Activated CD4-positive, alpha-beta T cell treated with anti-CD3 and anti-CD28 coated beads for 48 hours (primary cell): ENCODE measurements at places on chromosomes 2 and 18.
A peak's percentile ranks its signal among the peaks of the same experiment; 100 is the strongest.

- no peak for DNase-seq
These were observed 32.7 kb upstream of the CYP26B1 start for GRCh38 chr2:72180351-72180750.

GRCh38 chr2:8496079-8496478 lies 185.8 kb upstream of the ID2 start:
- DNase-seq: no peak

DNA sequence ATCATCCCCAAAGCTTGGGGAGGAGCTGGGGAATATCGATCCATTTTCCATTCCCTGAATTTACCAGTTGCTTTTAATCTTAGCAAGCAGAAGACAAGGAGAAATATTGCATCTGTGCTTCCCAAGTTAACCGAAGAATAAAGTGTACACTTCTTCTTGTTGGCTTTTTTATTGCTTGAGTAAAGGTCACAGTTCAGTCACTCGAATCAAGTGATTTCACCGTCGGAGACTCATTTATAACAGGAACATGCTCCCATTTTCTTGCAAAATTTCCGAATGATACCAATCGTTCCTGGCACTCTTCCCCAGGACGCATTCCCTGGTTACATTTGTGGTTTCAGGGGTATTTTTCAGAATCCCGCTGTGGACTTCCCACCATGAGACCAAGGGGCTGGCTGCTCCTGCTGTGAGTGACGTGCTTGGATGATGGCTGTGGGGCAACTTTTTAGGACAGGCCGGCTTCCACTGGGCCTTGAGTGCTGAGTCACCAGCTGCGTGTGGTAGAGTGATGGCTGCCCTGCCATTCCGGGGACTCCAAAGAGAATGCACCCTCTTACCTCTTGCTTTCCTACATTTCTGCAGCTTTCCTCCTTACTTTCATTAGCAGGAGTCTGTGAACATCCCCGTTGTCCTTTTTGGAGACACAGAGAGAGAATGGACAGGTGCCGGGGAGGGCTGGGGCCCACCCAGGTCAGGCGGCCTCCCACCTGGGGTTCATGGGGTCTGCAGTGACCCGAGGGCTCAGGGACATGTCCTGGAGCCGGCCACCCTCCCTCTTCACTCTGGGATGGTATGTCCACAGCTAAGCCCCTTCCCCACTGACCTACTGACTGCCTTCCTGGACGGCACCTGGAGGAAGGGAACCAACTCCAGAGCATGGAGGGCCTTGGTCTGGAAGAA lies 60.7 kb upstream of the HDAC4 start:
- DNase-seq: no peak

- DNase-seq: no peak
These were observed 107.5 kb upstream of the SERPINE2 start for GRCh38 chr2:224146356-224147160.

DNA sequence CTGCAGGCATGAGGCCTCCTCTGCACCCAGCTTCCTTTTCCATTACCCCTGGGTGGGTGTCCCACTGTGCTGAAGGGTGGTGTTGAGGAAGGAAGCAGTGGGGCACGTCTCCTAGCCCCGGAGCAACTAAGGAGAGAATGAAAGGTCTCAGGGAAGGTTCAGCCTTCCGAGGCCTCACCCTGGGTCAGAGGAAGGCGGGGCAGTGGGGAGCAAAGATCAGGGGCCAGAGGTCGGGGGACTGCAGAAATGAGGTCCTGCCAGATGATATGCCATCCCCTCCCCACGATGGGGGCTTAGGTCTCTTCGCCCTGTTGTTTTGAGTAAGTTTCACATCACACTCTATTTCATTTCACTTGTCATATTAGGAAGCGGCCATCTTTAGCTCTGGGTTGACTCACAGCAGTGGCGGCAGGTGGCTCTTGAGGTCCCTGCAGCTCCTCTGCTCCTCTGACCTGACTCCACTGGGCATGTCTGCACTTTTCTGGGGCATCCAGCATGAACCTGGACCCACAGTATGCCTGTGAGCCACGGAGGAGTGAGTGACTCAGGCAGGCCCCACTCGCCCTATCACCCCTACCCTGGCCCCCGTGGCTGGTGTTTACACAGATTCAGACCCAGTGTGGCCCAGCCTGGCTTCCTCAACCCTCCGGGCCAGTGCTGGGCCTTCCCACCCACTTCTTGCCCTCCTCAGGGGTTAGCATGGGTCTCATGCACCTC lies 153.7 kb upstream of the SMAD2 start:
- no peak for DNase-seq

- DNase-seq: no peak
These were observed 74.5 kb downstream of the LRRFIP1 start for GRCh38 chr2:237701859-237702390.

DNA sequence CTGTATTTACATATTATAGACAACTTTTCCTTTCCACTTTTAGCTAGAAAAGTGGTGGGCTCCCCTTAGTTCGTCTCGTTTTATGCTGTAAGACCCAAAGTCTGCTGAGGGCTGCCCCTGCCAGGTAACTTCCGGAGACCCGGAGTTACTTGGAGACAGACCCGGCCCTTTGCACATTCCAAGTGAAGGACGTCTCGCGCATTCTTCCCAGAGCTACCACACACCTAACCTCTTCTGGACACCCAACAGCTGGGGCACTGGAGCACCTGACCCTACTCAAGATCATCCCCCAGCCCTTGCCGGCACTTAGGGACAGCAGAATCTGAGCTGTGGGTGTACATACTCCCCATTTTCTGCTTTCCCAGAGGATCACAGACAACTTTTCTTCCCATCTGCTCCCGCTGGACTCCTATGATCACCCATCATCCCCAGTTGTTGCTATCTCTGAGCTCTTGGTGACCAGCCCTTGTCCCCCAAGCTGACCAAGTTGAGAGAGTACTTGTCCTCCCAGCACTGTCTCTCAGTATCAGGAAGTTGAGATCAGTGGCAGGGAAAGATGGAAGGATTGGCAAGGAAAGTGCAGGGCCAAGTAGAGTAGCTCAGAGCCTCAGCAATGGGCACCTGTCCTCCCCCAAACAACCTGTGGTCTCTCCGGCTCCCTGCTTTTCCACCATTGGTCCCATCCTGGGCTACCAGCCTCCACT lies 8.4 kb upstream of the SATB2 start:
- no peak for DNase-seq

- DNase-seq: no peak
These were observed 19.1 kb downstream of the FAM117B start for GRCh38 chr2:202653890-202654289.

GRCh38 chr2:36965751-36966369 lies 476 bp downstream of the STRN start:
- DNase-seq: peak; percentile 51
